ENCODE measurements at places on chromosomes 3 and 15.

- H3K36me3 ChIP-seq, result no peaks in the 10 kb centered on the region
- H3K4me1 ChIP-seq, result no peaks in the 10 kb centered on the region
- no peak overlapping the region for H3K27ac ChIP-seq
- H3K27me3 ChIP-seq, result no peaks in the 10 kb centered on the region
Observed at GRCh38 chr15:23869396-23869795, 182.3 kb upstream of the NDN start.

- no peaks in the 10 kb centered on the region for H3K27me3 ChIP-seq
- H3K4me3 ChIP-seq, result no peak overlapping the region
- H3K27ac ChIP-seq, result no peak overlapping the region
- no peaks in the 10 kb centered on the region for H3K4me1 ChIP-seq
- H3K36me3 ChIP-seq, result no peaks in the 10 kb centered on the region
Observed at GRCh38 chr3:21462141-21462540, 288.9 kb downstream of the ZNF385D start.

DNA sequence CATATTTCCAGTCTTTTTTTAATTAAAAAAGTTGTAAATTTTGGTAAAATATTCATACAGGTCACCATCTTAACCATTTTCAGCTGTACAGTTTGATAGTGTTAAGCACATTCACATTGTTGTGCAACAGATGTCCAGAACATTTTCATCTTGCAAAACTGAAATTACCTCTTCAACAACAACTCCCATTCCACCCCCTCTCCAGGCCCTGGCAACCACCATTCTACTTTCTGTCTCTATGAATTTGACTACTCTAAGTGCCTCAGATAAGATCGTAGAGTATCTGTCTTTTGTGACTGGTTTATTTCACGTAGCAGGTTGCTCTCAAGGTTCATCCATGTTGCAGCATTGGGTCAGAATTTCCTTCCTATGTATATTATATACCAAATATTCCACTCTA lies 76.0 kb downstream of the SLCO3A1 start:
- H3K27me3 ChIP-seq, result no peaks in the 10 kb centered on the region
- H3K4me3 ChIP-seq, result no peak overlapping the region
- peaks cover 3% of the 10 kb centered on the region for H3K4me1 ChIP-seq
- no peak for DNase-seq
- no peak overlapping the region for H3K27ac ChIP-seq
- H3K36me3 ChIP-seq, result no peaks in the 10 kb centered on the region

DNA sequence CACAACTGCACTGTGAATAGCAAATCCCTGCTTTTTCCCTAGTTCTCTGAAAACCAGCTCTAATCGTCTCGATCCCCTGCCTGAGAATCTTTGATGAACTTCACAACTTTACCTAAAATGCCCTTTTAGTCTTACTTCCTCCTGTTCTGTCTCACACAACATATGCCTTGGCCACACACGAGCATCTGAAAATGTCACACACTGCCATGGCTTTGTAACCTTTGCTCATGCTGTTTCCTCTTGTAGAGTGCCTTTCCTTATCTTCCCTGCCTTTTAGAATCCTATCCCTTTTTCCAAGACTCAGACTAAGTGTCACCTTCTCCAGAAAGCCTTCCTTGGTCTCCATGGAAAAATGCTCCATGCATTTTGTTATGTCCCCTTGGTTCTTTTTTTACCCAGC lies 71.4 kb upstream of the HACD2 start:
- H3K27ac ChIP-seq, result no peak overlapping the region
- peaks cover 14% of the 10 kb centered on the region for H3K4me1 ChIP-seq
- H3K36me3 ChIP-seq, result no peaks in the 10 kb centered on the region
- DNase-seq, result no peak
- no peak overlapping the region for H3K4me3 ChIP-seq

GRCh38 chr3:44915702-44916438 lies 41.5 kb downstream of the TGM4 start:
- H3K27ac ChIP-seq, result no peak overlapping the region
- no peaks in the 10 kb centered on the region for H3K27me3 ChIP-seq
- H3K4me1 ChIP-seq, result no peaks in the 10 kb centered on the region

All from colonic mucosa (tissue), 4 donors.